ENCODE measurements at places on chromosomes 1 and 21. TPM values are rescaled to one million over a fixed set of nuclear protein-coding genes. Genes with fewer than 3 reads are reported as not detected.

Gene CAPN9
- not detected for total RNA-seq

- DNase-seq: no peak
Observed at GRCh38 chr1:59162665-59163064, 134.2 kb upstream of the FGGY start.

- DNase-seq: no peak
Observed at GRCh38 chr1:227562037-227562436, 1.3 kb upstream of the ZNF678 start.

Gene MPC2
- 49.8 TPM for total RNA-seq

DNA sequence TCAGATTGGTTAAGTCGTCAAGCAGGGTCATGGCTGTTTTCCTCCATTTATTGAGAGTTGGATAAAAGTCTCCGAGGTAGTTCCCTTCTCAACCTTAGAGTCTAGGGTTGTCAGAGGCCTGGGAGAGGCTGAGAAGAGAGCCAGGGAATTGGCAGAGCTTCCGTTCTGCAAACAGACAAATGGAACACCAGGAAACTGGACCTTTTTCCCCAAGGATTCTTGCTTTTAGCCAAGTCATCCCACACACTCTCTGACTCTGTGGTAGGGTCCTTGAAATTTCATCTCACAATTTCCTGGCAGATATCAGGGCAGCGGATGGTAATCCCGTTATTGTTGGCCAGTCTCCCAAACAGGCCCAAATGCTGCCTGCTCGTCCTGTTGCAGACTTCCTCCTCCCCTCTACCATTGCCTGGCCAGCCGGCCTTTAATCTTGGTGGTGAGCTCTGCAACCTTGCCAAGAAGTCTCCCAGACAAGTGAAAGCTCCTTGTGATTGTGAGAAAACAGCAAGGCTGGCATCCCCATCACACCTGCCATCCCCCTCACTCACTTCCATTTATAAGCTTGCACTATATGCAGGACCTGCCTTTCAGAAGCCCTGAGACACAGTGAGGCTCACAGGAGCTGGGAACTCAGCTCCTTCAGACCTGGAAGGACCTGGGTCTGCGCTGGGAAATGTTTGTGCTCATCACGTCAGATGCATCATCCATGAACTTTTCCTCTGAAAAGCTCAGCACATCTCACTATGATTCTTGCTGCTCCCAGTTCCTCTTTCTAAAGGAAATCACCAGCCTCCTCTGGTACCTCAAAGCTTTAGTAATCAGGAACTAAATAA lies 13.7 kb upstream of the SRP9 start:
- DNase-seq: no peak

DNA sequence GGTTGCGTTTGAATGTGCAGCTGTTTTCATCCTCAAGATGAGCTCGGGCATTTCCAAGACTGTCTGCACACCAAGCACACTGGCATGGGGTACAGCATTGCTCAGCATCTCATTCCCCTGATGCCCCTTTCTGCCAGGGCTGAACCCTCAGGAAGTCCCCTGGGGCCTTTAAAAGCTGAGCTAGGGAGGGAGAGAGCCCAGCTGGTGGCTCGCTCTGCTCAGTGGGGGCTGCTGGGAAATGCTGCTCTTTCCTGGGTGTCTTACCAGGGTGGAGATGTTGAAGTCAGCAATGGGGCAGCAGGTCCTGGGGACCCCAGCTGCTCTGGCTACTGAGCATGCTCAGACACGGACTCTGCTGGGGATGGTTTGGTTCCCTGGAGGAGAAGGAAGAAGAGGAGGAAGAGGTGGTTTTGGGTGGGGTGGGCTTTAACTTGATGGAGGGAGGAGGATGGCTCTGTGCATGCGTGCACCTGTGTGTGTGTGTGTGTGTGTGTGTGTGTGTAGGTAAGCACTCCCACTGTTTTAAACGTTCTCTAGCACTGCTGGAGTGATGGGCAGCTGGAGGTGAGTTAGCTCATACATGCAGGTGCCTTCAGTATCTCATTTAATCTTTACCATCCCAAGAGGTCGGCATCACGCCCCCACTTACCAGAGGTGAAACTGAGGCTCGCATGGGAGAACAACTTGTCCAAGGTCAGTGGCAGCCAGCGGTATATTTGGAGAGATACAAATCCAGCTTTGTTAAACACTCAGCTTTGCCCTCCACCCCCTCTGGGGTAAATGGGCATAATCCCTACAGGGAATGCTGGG lies 40.9 kb downstream of the ACTL8 start:
- no peak for DNase-seq

- no peak for DNase-seq
Observed at GRCh38 chr1:240468656-240469055, 143.3 kb downstream of the GREM2 start.

Gene PTGFRN
- total RNA-seq: 171 TPM

DNA sequence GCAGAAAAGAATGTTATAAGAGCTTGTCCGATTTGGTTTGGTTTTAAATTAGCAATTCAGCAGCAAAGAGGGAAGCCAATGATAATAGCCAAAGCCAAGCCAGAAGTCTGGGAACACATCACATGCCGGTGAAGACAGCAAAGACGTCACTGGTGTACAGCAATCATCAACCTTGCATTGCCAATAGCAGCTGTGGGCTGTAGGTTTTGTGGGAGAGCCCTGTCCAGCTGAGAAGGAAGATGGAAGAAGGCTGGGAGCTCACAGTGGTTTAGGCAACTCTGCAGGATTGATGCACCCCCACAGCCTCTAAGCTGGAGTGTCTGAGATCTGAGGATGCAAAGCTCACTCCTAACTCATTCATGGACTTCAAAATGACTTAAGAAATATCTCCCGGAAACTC lies 338.7 kb downstream of the SIPA1L2 start:
- DNase-seq: no peak

Gene SPOCD1
- total RNA-seq: 4.8 TPM

Gene CR1L
- total RNA-seq: not detected

DNA sequence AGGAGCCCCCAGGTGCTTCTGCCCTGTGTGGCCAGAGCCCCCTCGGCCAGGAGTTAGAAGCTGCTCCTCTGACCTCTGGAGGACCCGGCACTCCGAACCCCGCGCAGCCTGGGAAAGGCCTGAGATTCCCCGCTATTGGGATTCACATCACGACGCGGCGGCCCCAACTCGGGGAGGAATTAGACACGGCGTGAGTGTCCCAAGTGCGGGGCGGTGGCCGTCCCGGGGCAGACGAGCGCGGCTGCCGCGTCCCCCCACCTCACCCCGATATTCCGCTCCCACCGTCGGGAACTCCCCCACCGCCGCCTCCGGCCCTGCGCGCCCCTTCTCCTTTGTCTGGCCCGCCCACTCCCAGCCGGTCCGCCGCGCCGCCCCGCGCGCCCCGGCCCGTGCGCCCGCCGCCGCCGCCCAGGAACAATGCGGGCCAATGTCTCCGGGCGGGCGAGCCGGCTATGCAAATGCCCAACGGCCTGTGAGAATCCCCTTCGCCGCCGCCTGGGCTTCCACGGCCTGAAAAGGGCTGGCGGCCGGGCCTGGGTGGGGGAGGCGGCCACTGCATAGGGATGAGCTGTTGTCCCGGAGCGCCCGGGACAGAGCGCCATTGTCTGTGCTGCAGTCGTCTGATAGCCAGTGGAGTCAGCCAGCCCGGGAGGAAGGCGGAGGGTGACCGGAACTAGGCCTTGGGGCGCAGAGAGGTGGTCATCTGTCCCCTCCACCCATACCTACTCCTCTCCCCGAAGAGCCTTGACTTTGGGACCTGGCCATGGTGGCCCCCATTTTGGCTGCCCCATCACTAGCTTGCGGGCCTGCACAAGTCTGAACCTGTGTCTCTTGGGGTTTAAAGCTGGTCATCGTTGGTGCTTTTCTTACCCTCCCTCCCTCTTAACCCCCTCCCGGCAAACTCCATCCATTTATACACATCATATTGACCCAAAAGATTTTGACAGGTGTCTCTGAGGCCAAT lies 19.4 kb downstream of the RHBG start:
- DNase-seq: no peak

GRCh38 chr1:15080328-15081007 lies 73.1 kb upstream of the TMEM51 start:
- no peak for DNase-seq

Gene CD84
- total RNA-seq: not detected

Gene AMY1A
- total RNA-seq: not detected

DNA sequence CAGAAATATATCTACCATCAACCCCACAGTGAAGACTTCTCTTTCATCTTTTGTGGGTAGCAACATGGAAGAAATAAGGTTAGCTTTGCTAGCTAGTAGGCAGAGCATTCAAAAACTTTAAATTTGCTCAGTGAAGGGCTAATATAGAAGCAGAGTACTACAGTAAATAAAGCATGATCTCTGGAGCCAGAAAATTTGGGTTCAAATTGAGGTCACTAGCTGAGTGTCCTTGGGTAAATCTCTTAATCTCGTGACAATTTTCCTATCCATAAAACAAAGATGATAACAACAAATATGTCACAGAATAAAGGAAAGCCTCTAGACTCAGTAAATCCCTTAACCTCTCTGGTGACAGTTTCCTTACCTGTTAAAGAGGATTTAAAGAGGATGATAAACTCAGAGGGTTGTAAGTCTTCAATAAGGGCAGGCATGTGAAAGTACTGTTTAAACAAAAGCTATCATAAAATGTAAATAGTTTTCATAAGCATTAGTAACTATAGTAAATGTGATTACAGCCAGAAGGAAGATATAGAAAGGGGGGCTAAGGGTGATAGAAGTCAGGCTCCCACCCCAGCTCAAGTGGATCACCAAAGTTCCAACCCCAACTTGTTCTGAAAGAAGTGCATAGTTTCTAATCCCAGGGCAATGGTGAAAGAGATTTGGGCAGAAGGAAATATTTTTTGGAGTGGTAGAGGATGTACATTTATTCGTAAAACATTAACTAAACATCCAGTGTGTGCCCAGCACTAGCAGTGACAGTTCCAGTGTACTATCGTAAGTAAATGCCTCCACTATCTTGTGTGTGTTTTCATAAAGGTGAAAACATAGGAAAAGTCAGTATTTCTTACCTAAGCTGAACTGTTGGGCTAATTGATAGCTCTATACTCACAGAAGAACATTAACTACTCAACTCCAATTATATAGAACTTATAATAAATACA lies 24.8 kb downstream of the TM2D1 start:
- no peak for DNase-seq

DNA sequence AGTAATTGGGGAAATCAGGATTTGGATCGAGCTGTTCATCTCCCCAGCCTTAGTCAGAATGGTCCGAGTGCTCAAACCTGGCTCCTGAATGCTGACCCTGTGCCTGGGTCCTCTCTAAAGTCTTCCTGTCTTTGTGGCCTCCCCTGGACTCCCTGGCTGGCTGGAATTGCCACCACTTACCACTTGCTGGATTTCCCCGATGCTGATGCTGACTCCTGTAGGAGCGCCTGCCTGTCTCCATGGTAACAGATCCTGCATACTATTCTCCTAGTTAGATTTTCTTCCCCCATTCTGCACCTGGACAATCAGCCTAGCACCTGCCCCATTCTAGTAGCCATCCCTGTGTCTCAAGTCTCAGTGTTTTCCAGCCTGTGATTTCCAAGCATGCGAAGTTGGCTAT lies 382.2 kb upstream of the ESRRG start:
- DNase-seq: no peak

DNA sequence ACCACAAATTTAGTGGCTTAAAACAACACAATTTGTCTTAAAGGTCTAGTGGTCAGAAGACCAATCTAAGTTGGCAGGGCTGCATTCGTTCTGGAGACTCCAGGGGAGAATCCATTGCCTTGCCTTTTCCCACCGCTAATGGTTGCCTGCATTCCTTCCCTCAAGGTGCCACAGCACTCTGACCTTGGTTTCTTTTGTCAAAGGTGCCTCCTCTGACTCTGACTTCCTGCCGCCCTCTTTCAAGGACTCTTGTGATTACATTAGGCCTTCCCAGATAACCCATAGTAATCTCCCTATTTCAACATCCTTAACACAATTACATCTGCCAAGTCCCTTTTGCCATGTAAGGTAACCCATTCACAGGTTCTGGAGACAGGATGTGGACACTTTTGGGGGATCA lies 145.3 kb downstream of the S1PR1 start:
- DNase-seq: no peak

Gene HUNK
- total RNA-seq: 0.17 TPM

DNA sequence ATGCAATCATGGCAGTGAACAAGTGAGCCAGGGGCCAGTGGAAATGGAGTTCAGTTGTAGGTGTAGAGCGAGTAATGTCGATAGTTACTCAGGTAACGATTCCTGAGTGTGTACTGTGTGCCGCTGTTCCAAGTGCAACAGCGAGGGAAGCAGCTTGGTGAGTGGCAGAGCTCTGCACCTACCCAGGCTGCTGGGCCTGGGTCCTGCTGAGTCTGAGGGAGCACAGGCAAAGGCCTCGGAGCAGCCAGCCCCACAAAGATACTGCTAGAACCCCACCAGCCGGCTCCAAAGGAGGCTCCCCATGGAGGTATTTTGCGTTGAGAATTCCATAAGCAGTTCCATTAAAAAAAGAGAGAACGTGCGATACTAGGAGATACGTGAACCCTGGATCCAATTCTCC lies 23.2 kb downstream of the PARP1 start:
- no peak for DNase-seq

DNA sequence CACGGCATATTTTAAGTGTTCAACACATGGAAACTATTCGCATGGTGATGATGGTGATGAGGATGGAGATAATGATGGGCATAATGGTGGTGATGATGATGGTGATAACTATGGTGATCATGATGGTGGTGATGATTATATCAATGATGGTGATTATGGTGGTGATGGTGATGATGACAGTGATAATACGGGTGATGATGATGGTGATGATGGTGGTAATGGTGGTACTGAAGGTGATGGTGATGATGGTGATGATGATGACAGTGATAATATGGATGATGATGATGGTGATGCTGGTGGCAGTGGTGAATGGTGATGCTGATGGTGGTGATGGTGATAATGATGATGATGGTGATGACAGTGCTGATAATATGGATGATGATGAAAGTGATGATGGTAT lies 341.8 kb upstream of the VAMP3 start:
- no peak for DNase-seq

DNA sequence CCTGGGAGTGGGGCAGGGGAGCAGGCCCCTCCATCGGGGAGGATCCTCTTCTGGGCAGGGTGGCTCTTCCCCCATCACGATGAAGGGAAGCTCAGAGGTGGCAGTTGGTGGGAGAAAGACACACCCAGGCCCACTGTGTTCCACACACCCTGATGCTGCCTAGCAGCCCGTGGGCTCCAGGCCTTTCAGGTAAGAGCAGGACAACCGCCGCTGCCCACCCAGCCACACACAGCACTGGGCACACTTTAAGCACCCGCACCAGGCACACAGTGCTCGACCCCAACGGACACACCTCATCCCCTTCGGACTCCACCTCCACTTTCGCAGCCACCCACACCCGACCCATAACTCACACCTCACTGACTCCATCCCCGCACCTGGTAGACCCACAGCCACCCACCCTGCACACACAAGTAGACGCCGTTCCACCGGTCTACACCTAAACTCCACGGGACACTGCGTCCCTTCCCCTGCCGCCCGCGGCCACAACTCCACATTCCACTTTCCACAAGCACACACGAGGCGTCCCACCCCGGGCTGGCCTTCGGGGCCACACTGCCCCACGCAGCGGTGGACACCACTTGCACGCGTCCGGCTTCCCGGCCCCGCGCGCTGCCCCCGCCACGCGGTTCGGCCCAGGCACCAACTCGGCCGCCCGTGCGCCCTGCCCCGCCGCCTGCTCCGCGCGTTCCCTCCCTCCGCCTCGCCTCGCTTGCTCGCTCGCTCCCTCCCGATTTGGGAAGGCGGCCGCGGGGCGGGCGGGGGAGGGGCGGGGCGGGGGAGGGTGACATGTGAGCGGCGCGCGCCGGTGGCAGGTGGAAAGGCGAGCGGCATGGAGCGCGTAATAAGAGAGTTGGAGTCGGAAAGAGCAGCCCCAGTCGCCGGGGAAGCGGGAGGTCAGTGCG lies at the start of gene KCNQ4:
TSS of gene KCNQ4 (plus strand) at position 787 of the 905 bp plus-strand sequence. CDS start 307 bp downstream, outside the sequence.
- no peak for DNase-seq

GRCh38 chr1:117565745-117566455 lies 39.9 kb upstream of the TENT5C start:
- DNase-seq: no peak

GRCh38 chr1:27133991-27134390 lies 20.9 kb downstream of the SLC9A1 start:
- DNase-seq: no peak

Data from foreskin keratinocyte (primary cell).